COR-L47 (cell line): ENCODE measurements at places on chromosomes 16 and 17.

GRCh38 chr17:56217921-56218320, 64.6 kb downstream of the ANKFN1 start:
- DNase-seq, result no peak

DNA sequence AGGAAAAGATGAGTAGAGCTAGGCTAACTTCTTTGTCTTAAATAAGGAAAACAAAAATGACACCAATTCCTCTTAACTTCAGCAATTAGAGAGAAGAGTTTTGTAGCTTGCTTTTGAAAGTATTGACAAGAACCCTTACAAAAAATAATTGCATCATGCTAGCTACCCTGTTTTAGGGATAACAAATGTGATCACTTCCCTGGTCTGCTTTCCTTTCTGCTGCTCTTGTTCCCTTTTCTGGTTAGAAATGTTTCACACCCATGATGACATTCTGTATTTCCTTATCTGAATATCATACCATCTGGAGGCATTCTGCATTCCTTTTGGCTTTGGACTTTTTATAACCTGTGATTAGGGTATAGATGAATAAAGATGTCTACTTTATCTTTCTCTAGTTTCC, 9.9 kb upstream of the SMIM36 start:
- DNase-seq, result no peak

GRCh38 chr17:40622509-40622928, 25.1 kb downstream of the SMARCE1 start:
- no peak for DNase-seq

- no peak for DNase-seq
These were observed 10.1 kb downstream of the WFIKKN2 start for GRCh38 chr17:50845240-50846147.

- no peak for DNase-seq
These were observed 184.7 kb downstream of the SOX9 start for GRCh38 chr17:72305472-72305871.

DNA sequence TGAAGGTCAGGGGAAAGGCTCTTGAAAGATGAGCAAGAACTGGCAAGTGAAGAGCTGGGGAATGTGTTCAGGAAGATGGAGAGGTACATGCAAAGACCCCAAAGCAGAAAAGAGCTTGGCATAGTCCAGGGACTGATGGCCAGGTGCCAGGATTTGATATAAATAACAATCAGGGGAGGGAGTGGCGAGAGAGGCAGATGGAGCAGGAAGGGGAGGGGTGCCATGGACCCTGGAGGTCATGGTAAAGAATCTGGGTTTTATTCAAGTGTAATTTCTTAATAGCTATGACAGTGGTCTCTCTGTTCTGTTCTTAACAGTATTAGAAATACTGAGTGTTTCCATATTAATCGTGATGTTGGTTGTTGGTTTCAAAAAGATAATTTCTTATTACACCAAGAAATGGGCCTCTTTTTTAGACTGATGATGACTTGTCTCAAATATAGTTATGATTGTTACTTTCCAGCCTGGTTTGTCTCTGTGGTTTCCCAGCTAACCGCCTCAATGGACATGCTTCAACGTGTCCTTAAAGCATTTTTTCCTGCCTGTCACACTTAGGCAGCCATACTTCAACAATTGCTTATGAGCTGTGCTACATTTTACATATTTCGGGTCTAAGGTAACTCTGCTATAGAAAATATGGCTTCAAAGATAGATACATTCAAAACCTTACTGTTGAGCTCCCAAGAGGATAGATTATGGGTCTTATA, 49.4 kb downstream of the MYH10 start:
- DNase-seq, result no peak

DNA sequence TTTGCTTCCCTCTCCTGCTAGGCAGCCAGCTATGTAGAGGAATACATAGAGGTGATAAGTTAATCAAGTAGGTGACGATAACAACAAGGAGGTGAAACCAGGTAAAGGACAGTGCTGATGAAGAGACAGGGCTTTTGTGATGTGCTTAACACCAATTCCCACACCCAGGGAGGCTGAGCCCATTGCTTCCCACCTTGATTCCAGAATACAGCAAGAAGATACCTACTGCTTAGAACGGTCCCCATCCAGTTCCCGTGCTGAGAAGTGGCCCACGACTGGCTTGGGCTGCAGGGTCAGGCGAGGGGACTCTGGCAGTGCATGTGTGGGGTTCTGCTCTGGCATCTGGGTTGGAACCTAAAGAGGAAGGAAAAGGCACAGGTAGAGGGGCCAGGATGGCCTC, 16.1 kb upstream of the GFAP start:
- DNase-seq, result no peak

DNA sequence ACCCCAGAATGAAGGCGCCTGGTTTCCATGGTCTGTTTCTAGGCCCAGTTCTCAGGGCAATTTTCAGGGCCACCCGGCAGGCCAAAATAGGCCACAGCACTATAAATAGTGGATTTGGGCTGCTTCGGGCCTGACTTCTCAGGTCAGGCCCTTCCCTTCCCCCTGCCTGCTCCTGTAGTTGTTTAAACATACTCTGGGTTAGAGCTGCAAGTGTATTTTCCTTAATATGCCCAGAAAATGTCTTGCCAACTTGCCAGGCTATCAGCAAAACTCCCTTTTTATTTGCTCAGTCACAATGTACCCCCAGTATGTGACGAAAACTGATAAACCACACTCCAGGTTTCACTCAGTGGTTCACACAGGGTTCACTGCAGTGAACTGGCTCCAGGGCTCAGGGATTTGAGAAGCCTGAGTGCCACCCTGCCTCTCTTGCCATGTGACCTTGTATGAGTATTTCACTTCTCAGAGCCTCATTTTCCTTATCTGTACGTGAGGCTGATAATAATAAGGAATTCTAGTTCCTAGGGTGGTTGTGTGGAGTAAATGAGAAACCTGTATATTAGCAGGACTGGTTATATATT, 76.5 kb downstream of the GPRC5B start:
- DNase-seq, result no peak

GRCh38 chr17:17064322-17064721, 22.1 kb downstream of the MPRIP start:
- DNase-seq, result no peak

- peak; percentile 31 for DNase-seq
These were observed 1.3 kb upstream of the RAB40C start for GRCh38 chr16:588639-588888.

- no peak for DNase-seq
These were observed 10.7 kb downstream of the CORO6 start for GRCh38 chr17:29612094-29612403.
